Endothelial cell (in vitro differentiated cells): ENCODE measurements at places on chromosomes 3 and 15. TPM values are rescaled to one million over a fixed set of nuclear protein-coding genes. Genes with fewer than 3 reads are reported as not detected.

DNA sequence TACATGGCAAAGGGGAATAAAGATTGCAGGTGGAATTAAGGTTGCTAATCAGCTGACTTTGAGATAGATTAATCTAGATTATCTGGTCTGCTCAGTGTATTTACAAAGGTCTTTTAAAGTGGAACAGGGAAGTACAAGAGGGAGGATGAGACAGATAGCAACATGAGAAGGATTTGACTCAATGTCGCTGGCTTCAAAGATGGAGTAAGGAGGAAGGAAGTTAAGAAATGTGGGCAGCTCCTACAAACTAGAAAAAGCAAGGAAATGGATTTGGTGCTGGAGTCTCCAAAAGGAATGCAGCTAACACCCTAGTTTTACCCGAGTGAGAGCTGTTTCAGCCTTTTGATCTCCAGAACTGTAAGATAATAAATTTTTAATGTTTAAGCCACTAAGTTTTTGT is 180.7 kb upstream of the TTC14 start:
- H3K27me3 ChIP-seq, result no peaks in the 10 kb centered on the region
- no peaks in the 10 kb centered on the region for H3K36me3 ChIP-seq
- no peak for DNase-seq
- H3K4me1 ChIP-seq, result no peaks in the 10 kb centered on the region
- H3K27ac ChIP-seq, result no peak overlapping the region

- H3K27ac ChIP-seq, result no peak overlapping the region
- H3K4me1 ChIP-seq, result peaks cover 8% of the 10 kb centered on the region
- H3K36me3 ChIP-seq, result no peaks in the 10 kb centered on the region
- H3K4me3 ChIP-seq, result no peak overlapping the region
- no peak for DNase-seq
These were observed 75.8 kb downstream of the B3GNT5 start for GRCh38 chr3:183328823-183329222.

The HCLS1 gene
- 45.8 TPM for total RNA-seq

DNA sequence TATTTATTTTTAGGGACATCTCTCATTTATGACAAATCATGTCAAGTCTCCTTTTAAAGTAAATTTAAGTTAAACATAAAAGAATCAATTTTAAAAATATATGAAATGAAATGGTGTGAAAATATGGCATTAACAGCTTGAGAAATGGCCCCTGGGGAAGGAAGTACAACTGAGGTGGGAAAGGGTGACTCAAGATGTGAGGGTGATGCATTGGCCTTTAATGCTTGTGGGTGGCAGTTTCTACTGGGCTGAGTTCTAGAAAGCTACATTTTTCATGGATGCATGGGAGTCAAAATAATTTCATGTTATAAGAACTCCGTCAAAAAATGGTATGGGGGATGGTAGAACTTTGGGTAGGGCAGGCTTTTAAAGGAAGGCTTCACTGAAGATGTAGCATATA is 708.8 kb upstream of the CFAP20DC start:
- DNase-seq, result no peak
- H3K4me1 ChIP-seq, result no peaks in the 10 kb centered on the region
- H3K27me3 ChIP-seq, result peaks cover 3% of the 10 kb centered on the region
- no peaks in the 10 kb centered on the region for H3K36me3 ChIP-seq
- no peak overlapping the region for H3K4me3 ChIP-seq

GRCh38 chr3:174355505-174355904 is 503.6 kb upstream of the NAALADL2 start:
- H3K4me1 ChIP-seq, result no peaks in the 10 kb centered on the region
- H3K4me3 ChIP-seq, result no peak overlapping the region
- no peak overlapping the region for H3K27ac ChIP-seq
- no peak for DNase-seq

- peaks cover 8% of the 10 kb centered on the region for H3K27me3 ChIP-seq
- no peak for DNase-seq
- no peak overlapping the region for H3K4me3 ChIP-seq
- no peaks in the 10 kb centered on the region for H3K36me3 ChIP-seq
- H3K4me1 ChIP-seq, result peaks cover 9% of the 10 kb centered on the region
These were observed 20.9 kb downstream of the GRK7 start for GRCh38 chr3:141784096-141784495.

The KNG1 gene
- not detected for total RNA-seq

The GOLGA8G gene
- not detected for total RNA-seq

The EEF1AKMT4 gene
- 5.7 TPM for total RNA-seq

GRCh38 chr3:134693804-134694203 is 43.0 kb upstream of the KY start:
- H3K27me3 ChIP-seq, result no peaks in the 10 kb centered on the region
- peaks cover 6% of the 10 kb centered on the region for H3K4me1 ChIP-seq
- no peaks in the 10 kb centered on the region for H3K36me3 ChIP-seq
- no peak for DNase-seq
- no peak overlapping the region for H3K4me3 ChIP-seq
- H3K27ac ChIP-seq, result no peak overlapping the region
